MCF 10A (cell line): ENCODE measurements at places on chromosomes 1 and 21. TPM values are rescaled to one million over a fixed set of nuclear protein-coding genes. Genes with fewer than 3 reads are reported as not detected.

DNA sequence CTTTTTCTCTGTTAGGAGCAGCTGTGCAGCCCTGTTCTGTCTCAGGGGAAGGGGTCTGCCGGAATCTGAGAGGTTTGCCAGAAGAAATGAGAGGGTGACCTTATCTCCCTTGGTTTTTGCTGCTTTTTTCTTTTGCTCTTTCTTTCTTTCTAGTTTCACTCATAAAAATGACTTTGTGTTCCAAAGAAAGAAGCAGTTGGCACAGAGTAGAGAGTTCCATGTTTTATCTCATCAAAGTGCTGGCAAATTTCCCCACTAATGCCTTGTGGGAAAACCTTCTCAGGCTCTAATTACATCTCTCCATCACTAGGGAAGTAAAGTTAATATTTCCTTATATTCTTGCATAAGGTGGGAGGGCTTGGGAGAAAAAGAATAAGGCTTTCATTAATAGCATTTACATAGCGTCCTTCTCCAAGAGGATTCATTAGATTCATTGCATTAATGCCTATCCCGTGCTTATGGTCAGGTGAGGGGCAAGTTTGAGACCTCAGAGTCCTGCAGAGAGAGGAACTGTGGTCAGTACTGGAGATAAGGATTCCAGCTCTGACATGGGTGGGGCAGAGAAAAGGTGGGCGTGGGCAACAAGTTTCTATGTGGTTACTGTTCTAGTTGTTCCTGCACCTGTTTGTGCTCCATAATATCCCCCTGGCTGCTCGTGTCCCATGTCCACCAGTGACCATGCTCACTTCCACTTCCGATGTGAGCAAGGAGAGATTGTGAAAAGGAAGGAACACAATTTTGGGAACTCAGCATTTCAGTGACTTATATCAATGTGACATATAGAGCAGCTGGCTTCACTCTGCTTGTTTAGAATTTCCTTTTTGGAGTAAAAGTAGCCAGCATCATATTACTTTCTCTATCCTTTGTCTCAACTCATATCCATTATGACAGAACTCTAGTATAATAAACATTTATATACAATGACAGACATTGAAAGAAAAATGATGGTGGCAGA is 79.5 kb downstream of the DISC1 start:
- no peak for DNase-seq
- H3K27me3 ChIP-seq: peaks cover 29% of the 10 kb centered on the region
- no peak overlapping the region for H3K27ac ChIP-seq

DNA sequence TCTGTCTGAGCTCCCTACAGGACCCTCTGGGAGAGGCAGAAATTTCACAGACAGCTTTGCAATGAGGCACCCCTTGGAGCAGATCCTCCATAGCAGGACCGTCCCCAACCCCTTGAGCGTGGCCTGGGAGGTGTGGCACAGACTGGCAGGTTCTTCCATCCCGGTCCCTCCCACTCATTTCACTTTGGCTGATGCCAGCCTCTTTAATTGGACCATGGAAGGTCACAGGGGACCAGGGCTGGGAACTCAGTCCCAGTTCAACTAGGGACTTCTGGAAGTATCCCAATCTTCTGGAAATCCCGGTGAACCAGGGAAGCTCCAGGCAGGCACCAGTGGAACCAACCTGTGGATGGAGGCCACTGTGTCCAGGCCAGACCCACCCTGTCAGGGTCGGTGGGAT is 83.7 kb downstream of the SPSB1 start:
- H3K27me3 ChIP-seq: peaks cover 6% of the 10 kb centered on the region
- no peak overlapping the region for H3K4me3 ChIP-seq
- no peaks in the 10 kb centered on the region for H3K36me3 ChIP-seq
- no peak overlapping the region for H3K27ac ChIP-seq
- no peaks in the 10 kb centered on the region for H3K4me1 ChIP-seq

DNA sequence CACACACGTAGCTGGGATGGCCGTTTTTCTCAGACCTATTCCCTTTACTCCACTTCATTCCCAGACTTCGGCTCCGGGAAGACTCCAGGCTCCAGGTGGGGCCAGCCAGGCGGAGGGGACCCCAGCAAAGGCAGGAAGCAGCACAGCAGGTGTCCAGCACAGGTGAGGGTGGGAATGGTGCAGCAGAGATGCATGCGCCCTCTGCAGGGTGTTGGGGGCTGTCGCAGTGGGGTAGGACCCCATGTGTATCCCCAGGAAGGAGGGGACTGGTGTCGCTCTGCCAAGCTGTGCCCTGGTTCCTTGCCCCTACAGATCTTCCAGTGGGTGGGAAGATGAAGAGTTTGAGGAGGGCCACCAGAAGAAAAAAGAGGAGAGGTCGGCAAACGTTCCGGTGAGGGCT is 5.3 kb downstream of the TTC24 start:
- DNase-seq: no peak
- no peaks in the 10 kb centered on the region for H3K27me3 ChIP-seq
- H3K27ac ChIP-seq: no peak overlapping the region
- peaks cover 6% of the 10 kb centered on the region for H3K4me1 ChIP-seq
- no peak overlapping the region for H3K4me3 ChIP-seq

The COL6A2 gene
- 0.61 and 1.9 TPM in 2 replicates for total RNA-seq

- H3K4me3 ChIP-seq: no peak overlapping the region
- H3K36me3 ChIP-seq: no peaks in the 10 kb centered on the region
- H3K27me3 ChIP-seq: no peaks in the 10 kb centered on the region
- peak; percentile 43 for DNase-seq
These were observed 31.4 kb downstream of the DDR2 start for GRCh38 chr1:162663589-162664106.

DNA sequence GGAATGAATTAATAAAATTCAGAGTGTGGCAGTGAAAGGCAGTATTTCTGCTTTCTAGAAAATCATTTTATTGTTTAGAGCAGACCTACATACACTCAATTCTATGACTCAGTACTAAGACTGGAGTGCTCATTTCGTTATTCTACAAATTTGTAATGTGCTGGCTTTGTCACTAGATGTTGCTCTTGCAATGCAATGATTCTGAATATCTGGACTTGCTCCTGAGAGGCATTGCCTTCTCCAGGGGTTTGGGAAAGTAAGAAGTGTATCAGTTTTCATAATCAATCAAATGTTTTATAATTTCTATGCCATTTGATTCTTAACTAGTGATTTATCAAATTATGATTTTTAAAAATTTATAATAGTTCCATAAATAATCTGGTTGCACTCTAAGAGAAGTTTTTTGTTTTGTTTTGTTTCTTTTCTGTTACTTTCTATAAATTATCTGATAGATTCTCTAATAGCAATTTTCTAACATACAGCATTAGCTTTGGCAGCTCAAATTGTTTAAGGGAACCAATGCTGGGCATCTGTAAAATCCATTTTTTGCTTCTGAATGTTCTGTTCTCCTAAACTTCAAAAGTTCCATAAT is 280.5 kb upstream of the SGIP1 start:
- H3K27me3 ChIP-seq: no peaks in the 10 kb centered on the region
- H3K36me3 ChIP-seq: peaks cover 6% of the 10 kb centered on the region
- no peak overlapping the region for H3K4me3 ChIP-seq
- DNase-seq: peak; percentile 77
- no peak overlapping the region for H3K27ac ChIP-seq

The GCSAML gene
- not detected in 2 replicates for total RNA-seq

DNA sequence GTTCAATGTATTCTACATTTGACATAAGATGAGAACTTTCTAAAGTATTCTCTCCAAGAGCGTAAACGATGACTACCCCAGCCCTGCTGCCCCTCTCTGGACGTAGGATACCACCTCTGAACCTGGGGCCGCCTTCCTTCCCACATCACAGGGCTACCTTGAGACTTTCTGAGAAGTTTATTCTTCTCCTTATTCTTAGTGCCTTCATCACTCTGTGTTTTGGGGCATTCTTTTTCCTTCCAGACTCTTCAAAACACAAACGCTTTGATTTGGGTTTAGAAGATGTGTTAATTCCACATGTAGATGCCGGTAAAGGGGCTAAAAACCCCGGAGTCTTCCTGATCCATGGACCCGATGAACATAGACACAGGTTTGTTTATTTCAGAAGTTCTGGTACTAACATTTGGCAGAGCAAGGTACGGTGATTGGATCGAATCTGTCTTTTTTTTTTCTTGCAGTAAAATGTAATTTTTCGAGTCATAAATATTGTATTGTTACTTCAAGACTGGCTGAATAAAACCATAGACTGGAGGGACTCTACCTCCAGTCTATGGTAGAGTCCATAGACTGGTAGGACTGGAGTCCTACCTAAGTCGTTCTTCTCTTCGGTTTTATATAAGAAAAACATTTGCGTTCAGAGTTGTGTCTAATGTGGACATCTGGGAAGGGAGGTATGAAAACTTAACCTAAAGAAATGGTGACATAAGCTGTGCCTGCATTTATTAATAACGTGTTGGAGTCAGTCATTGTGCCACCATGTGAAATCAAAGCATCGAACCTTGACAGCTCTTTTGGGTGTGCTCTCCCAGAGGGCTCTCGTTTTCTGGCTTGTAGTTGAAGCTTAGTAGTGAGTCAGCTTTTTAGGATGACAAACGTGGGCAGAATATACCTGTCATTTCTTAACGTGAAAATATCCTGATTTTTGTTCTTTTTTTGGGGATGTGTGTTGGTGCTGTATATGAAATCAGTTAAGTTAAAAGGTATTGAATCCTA is 1.2 kb downstream of the MAN1A2 start:
- peaks cover 25% of the 10 kb centered on the region for H3K4me1 ChIP-seq
- H3K27me3 ChIP-seq: no peaks in the 10 kb centered on the region
- H3K27ac ChIP-seq: peak overlapping the region; percentile 83
- no peaks in the 10 kb centered on the region for H3K36me3 ChIP-seq
- peak; percentile 64 for DNase-seq
- peak overlapping the region; percentile 91 for H3K4me3 ChIP-seq

DNA sequence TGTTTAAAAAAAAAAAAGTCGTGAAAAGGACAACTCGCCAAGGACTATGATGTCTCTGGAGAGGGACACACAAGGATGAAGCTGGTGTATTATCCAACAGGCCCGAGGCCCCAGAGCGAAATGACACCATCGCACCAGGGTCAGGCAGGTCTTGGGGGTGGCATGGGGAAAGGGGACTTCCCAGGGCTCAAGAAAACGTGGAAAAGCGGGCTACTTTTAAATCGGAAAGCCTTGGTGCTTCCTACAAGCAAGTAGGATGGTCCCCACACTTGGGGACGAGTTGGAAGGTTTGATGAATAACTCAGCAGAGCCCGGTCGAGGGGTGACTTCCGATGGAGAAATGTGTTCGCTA is 505 bp upstream of the GNPAT start:
- DNase-seq: peak; percentile 48
- H3K36me3 ChIP-seq: peaks cover 43% of the 10 kb centered on the region
- peak overlapping the region; percentile 85 for H3K4me3 ChIP-seq
- no peaks in the 10 kb centered on the region for H3K27me3 ChIP-seq
- H3K27ac ChIP-seq: peak overlapping the region; percentile 97

The HAO2 gene
- not detected in 2 replicates for total RNA-seq

GRCh38 chr1:83709662-83710061 is 289.3 kb downstream of the TTLL7 start:
- H3K4me1 ChIP-seq: no peaks in the 10 kb centered on the region
- no peaks in the 10 kb centered on the region for H3K36me3 ChIP-seq
- H3K27ac ChIP-seq: no peak overlapping the region
- H3K4me3 ChIP-seq: no peak overlapping the region

DNA sequence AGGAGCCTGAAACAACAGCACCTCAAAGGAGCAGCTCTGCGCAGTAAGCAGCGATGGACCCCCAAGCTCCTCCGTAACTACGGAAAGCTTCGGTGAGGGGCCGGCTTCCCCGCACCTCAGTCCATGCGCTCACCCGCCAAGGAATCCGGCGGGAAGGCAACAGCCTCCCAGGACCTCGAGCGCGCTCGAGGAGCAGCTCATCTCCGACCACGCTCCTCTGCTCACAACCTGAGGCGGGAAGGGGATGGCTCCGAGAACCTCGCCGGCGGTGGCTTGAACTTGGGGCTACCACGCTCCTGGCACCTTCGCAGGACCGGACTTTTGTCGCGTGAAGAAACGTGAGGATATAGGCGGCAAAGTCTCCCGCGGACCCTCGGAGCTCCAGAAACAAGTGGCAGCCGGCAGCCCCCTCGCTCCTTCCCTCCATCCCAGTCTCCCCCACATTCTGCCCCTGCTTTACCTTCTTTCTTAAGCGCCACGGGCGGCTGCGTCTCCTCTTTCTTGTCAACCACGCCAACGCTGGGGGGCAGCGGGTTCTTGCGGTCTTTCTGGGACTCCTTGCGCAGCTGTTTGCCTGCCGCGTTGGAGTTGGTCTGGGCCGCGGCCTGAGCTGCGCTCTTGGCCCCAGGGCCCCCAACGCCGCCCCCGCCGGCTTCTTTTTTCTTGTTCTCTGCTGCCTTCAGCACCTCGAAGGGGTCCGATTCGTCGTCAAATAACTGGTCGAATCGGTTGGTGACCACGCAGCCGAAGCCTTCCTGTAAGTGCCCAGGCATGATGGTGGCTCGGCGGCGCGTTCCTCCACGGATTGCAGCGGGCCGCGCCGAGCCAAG is 459 bp downstream of the SERBP1 start:
- H3K36me3 ChIP-seq: peaks cover 58% of the 10 kb centered on the region
- H3K27ac ChIP-seq: peak overlapping the region; percentile 98

The NECTIN4 gene
- total RNA-seq: 7.0 and 11.2 TPM in 2 replicates

The S100A1 gene
- total RNA-seq: 0.74 TPM in 1 of 2 replicates, not detected in the other

The KCNJ10 gene
- total RNA-seq: not detected in 2 replicates

The CEP85 gene
- 11.1 and 12.2 TPM in 2 replicates for total RNA-seq

The NES gene
- not detected in 2 replicates for total RNA-seq

DNA sequence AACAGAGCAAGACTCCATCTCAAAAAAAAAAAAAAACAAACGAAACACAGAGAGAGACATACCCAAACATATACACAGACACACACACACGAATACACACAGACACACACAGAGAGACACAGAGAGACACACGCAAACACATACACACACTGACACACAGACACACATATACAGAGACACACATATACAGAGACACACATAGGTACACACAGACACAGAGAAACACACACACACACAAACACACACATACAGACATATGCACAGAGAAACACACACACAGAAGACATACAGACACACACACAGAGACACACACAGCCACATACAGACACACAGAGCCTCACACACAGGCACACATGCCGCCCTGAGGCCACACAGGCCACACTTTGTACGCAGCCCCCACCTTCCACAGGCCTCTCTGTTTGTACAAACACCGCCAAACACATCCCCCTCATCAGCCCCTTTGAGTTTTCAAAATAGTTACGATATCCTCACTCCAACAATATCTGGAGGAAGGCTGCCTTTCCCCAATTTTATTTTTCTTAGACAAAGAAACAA is 57.5 kb upstream of the ABCG1 start:
- no peak overlapping the region for H3K4me3 ChIP-seq
- no peaks in the 10 kb centered on the region for H3K36me3 ChIP-seq
- H3K4me1 ChIP-seq: no peaks in the 10 kb centered on the region
- no peaks in the 10 kb centered on the region for H3K27me3 ChIP-seq
- H3K27ac ChIP-seq: no peak overlapping the region

The CASQ2 gene
- total RNA-seq: not detected in 2 replicates

The ASCL5 gene
- total RNA-seq: not detected in 2 replicates
